BJ (cell line): ENCODE measurements at places on chromosomes 2 and 18.

GRCh38 chr2:8475349-8476031, 206.4 kb upstream of the ID2 start:
- DNase-seq = no peak

GRCh38 chr2:113734185-113734584, 22.3 kb downstream of the SLC35F5 start:
- DNase-seq = no peak

GRCh38 chr18:76441668-76442412, 53.2 kb downstream of the ZNF516 start:
- no peak for DNase-seq

DNA sequence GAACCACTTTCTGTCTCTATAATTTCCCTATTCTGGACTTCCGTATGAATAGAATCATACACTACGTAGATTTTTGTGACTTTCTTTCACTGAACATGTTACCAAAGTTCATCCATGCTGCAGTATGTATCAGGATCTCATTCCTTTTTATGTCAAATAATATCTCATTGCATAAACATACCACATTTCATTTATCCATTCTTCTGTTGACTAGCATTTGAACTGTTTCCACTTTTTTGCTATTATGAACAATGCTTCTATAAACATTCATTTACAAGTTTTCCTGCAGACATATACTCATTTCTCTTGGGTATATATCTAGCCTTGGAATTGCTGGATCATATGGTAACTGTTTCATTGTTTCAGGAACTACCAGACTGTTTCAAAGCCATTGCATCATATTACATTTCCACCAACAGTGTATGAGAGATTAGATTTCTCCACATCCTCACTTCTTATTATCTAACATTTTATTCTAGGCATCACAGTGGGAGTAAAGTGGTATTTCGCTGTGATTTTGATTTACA, 186.2 kb downstream of the DYM start:
- DNase-seq = no peak

DNA sequence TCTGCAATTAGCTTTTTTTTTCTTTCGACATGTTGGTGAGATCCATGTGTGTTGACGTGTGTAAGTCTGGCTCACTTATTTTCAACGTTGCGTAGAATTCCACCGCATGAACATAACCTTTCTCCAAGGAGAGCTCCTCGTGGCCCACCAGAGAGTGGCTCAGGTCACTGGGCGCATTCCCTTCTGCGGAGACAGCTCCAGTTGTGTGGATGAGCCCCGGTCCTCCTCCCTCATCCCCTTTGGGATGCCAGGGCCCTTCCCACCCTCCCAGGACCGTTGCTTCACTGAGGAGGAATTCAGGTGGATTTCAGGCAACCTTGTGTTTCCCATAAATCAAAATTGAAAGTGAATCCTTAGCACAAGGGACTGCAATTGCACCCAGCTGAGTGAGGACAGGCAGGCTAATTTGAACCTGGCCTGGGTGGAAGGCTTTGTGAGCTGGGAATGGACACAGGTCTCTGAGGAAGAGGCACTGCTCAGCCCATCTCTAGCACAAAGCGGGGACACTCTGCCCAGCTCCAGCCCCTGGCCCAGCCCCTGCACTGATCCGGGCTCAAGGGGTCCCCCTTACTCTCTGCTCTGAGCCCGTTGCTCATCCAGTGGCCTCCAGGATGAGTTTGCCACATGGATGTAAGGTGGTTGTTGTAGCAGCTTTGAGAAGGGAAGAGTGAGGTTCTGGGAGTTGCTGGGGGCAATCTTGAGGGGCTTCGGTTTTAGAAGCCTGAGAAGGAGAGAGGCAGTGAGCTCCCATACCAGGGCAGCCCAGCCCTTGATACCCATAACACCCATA, 57.8 kb upstream of the HAAO start:
- DNase-seq = no peak

DNA sequence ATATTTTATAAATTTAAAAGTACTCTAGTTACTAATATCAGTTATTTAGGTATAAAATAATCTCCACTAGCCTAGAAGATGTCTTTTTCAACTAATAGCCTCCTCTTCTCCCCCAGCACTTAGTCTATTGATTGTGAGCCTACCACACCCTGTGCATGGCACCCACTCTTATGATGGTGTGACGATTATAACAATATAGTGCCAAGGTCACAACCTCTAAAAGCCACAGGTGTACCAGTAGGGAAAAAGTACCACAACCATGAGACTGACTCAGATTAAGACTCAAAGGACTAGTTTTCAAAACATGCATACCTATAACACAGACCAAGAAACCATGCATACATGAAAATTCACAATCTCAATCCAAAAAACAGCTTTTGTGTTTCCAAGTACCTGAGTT, 27.6 kb downstream of the THADA start:
- DNase-seq = no peak

GRCh38 chr2:16481351-16481750, 184.3 kb downstream of the CYRIA start:
- no peak for DNase-seq

DNA sequence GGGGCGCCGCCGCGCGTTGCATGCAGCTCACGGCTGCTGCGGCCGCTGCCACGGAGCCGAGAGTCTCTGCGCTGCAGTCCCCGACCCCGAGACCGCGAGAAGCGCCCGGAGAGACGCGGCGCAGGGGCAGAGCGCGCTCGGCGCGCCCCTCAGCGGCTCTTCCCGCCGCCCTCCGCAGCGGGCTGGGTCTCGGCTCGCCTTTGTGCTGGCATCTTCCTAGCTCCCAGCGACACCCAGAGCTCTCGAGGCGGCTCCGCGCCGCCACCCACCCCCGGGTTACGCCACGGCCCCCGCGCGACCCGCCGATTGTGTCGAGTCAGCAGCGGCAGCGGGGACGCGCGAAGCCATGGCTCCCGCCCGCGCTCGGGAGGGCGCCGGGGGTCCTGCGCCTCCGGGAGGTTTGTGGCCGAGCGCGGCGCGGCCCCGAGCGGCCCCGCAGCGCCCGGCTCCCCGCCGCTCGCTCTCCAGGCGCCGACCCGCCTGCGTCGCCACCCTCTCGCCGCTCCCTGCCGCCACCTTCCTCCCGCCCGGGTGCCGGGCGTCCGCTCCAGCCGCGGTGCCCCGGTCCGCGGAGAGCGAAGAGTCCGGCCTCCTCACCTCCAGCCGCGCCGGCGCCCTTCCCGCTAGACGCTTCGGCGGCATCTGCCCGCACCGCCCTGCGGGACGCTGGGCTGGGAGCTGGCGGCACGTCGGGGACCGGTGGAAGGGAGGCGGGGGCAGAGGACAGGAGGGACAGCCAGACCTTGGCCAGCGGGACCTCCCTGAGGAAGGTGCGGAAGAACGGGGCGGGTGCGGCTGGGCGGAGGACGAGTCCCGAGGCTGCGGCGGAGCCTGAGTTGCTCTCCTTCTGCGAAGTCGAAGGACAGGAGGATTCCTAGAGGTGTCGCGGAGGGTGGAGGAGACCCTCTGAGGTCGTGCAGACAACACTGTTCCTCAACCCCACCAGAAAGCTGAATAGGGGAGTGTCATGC, 46.3 kb upstream of the CCDC150 start:
- DNase-seq = no peak

DNA sequence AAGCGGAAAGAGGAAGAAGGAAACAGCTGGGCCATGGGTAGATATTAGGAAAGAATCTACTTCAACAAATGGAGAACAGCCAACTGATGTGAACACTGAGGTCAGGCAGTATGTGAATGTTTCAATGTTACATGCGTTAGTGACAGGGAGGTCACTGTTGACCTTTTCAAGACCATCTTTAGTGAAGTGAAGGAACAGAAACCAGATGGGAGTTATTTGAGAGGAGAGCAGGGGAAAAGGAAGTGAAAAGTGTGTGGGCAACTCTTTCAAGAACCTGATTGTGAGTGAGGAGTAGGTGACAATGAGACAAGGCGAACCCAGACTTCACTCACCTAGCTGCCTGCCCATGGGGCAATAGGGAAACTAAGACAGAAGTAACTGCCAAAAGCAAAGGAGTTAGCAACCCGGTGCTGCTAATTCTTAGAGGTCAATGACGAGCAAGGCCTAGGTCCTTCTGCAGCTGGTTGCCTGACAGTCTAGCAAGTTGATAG, 67.0 kb downstream of the SP3 start:
- DNase-seq = no peak

- no peak for DNase-seq
Measured at GRCh38 chr18:23689031-23689615, at the start of gene LAMA3. Gene LAMA3, plus strand, starts transcription at chr18:23689453. Its CDS starts 231 bp downstream, at chr18:23689684.

- DNase-seq = no peak
Measured at GRCh38 chr18:45998244-45998643, 31.1 kb upstream of the EPG5 start.

GRCh38 chr2:142165790-142166189, 35.0 kb upstream of the LRP1B start:
- peak; percentile 4 for DNase-seq

GRCh38 chr2:7077660-7078267, 160.6 kb downstream of the RNF144A start:
- DNase-seq = no peak

DNA sequence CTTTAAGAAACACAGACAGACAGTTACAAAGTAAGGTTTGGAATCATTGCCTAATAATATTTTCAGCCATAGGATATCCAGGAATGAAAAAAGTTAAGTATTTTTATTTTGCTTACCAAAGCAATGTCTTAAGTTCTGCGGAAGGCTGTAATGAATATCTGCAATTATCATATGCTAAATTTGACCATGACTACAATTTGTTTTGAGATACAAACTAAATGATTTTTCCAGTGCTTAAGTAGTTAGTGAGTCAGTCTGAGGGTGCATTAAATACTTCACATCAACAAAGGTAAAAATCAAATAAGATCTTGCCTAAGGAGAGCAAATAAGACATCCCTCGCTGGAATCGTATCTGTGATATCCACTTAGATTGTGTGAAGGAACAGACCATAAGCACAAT, 250.0 kb downstream of the CD226 start:
- no peak for DNase-seq

DNA sequence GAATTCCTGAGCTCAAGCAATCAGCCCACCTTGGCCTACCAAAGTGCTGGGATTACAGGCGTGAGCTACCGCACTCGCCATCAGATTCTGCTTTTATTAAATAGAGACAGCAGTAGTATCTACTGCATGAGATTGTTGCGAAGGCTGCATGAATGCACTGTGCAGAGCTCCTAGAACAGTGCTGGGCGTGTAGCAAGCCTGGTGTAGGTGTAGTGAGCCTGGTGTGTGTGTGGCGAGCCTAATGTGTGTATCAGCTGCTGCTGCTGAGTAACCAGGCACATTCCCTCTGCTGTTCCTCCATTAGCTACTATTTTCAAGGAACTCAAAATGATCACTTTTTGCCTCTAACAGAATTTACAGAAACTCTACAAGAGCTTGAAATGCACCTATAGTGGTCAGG, 57.6 kb downstream of the PTPRM start:
- DNase-seq = no peak

- DNase-seq = no peak
Measured at GRCh38 chr2:224063298-224063648, 24.2 kb upstream of the SERPINE2 start.

- no peak for DNase-seq
Measured at GRCh38 chr2:199818026-199818425, 33.0 kb downstream of the FTCDNL1 start.

DNA sequence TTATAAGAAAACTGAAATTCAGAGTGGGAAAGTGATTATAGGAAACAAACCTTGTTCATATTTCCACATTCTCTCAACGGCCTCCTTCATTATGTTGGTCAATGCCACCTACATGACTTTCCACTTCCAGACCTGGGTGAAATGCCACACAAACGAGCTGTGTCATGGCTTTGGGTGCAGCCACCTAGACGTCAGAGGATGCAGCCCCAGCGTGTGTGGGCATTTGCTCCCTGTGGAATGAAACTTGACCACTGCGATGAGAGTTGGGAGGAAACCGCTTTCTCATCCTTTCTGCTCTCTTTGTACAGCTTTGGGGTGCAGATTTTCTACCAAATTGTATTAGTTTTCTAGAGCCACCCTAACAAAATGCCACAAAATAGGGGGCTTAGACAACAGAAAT, 291.0 kb downstream of the CYRIA start:
- DNase-seq = no peak

DNA sequence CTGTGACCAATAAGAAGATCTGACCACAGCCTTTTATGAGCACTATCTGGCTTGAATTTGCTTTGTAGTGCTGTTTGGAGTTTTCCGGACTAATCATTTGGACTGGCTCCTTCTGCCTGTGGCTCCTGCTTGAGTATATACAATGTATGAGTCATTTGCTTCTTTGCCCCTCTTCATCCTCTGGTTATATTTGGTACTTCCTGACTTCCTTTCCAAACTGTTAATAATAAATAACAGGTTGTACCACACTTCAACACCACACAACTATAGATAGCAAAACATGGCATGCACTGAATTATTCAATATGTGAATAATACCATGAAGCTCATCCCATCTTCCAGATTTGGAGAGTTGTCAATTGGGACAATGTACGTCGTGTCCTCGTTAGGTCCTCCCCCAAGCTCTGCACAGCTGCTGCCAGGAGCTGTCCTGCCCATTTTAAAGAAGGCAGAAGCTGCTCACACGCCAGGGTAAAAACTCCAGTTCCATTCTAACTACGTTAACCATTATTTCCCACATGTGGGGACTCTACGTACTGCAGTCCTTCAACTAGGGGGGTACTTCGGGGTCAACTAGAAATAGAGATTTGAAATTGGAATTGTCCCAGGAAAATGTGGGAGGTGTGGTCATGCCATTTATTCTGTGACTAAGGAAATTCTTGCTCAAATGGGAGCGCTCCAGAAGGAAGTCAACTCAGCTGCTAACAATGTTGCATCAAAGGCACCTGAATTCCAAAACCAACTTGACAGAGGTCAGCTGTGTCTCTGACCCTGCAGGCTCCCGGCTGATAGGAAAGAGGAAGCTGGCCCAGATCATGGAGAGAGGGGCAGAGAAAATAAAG, 38.1 kb downstream of the ST8SIA5 start:
- DNase-seq = peak; percentile 67

- DNase-seq = no peak
Measured at GRCh38 chr2:235611349-235611748, 117.5 kb downstream of the AGAP1 start.

DNA sequence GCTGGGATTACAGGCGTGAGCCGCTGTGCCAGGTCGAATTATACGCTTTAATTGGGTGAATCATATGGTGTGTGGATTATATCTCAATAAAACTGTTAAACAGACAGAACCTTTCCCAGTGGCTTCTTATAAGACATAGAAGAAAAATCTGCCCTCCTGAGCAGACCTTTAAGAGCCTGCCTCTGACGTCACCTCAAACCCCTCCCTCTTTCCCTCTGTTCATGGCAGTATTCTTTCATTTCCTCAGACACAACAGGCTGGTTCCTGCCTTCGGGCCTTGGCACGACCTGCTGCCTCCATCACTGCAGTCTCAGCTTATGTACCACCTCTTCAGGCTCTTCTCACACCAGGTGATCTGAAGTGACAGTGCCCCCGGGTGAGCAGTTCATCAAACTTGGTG, 14.0 kb upstream of the PDIA6 start:
- DNase-seq = no peak

DNA sequence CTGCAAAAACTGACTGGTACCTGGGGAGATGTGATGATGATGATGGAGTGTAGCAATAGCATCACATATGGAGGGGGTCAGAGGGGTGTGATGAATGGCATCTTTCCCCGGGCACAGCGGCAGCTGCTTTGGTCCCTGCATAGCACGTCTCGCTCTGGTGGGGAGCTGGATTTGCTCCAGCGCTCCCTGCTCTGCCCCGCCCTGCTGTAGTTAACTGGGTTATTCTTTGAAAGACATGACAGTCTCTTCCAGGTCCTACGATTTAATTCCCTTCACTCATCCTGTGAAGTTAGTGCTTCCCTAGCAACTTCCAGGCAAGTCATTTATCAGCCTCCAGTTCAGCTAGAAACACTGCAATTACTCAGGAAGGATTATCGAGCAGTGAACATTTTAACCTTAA, 463.1 kb downstream of the TSN start:
- DNase-seq = no peak
